ENCODE measurements at places on chromosomes 3 and 15.

- DNase-seq: no peak
These were observed 8.3 kb upstream of the TOPBP1 start for GRCh38 chr3:133669949-133670524.

DNA sequence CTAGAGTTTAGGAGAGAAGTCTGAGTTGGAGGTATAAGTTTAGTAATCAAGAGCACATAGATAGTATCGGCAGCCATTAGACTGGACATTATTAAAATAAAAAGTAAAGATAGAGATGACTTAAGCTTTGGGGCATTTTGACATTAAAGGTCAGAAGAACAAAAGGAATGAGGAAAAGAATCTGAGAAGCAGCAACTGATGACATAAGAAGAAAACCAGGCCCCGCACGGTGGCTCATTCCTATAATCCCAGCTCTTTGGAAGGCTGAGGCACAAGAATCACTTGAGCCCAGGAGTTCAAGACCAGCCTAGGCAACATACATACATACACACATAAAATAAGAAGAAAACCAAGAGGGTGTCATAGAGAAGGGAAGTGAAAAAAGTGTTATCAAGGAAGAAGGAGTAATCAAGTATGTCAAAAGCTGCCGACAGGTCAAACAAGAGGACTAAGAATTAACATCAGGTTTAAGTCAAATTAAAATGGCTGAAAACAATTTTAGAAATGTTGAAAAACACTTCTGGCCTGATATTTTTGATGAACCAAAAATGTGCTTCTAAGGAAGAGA is 38.9 kb downstream of the ACAP2 start:
- no peak for DNase-seq

DNA sequence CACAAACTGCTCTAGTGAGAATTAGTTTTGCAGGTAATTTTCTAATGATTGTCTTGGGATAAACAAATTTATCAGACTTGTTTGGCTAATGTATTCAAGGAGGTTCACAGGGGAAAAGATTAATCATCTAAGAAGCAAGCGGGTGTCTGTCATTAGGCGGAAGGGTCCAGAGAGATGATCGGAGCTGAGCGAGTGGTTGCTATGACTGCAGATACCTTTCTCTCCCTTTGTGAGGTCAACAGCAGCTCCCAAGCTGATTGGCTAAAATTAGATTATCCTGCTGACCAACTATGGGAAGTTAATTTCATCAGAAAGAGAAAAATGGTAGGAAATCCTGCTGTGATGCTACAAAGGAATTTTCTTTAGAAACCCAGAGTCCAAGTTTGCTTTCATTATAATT is 276.0 kb downstream of the SOX2 start:
- DNase-seq: no peak

DNA sequence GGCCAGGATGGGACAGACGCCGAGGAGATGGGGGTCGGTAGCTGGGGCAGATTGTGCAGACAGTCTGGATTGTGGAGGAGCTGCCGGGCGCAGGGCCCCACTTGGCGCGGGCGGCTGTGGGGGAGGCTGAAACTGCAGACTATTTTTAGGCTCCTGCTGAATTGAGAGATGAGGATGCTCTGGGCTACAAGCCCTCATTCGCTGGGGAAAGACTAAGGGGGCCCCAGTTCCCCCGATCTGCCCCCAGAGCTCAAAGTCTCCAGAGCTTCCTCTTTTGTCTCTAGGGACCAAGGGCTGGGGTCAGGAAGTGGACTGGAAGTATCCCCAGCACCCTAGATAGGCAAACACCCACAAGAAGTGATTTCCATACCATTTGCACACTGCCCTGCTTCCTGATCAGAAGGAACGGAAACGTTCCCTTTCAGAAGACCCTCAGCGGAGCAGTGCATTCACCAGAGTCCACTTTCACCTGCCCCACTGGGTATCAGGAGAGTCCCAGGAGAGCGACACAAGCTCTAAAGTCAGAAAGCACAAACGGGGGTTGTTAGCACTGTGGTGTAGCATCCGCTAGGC is 29.7 kb downstream of the SEMA7A start:
- no peak for DNase-seq

DNA sequence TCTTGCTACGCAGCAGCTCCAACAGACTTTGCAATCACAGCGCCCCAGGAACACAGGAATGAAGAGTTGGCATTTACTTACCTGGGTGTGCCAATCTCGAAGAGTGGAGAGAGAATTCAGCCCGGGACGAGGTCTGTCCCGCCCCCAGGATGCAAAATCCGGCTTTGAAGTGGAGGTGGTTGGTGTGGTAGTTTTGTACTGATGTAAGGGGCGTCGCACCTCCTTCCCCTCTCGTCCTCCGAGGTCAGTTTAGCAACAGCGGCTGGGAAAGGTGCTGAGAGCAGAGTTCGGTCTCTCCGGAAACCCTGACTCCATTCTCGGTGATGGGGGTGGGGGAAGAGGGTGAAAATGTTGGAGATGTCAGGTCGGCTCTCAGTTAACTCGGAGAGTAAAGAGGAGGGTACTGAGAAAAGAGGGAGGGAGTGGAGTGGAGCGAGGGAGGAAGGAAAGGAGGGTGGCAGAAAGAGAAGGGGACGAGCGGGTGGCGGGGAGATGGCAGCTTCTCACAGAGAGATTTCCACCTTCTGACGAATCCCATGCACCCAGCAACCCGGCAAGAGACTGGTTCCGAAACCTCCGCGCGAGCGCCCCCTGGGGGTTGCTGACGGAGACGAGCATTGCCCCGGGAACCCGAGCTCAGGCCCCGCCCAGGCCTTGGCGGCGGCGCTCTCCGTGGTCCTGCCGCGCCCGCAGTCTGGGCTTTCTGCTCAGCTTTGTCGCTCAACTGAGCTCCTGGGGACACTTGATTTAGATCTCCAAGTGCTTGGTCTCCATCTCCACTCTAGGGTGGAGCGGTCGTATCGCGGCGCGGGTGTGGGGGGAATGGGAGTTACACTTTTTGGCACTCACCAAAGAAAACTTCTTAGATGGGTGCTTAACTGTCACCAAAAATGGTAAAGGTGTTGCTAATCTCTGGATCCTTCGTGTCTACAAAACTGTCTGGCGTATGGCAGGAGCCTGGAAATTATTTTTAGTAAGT is at the start of gene CPNE4:
TSS of gene CPNE4 (minus strand) at position 529 of the 979 bp plus-strand sequence.
- peak; percentile 34 for DNase-seq

GRCh38 chr3:85697156-85697555 is 738.4 kb downstream of the CADM2 start:
- no peak for DNase-seq

- DNase-seq: no peak
These were observed 12.0 kb downstream of the VPS8 start for GRCh38 chr3:184823990-184824389.

- DNase-seq: no peak
These were observed 22.7 kb upstream of the ZNF639 start for GRCh38 chr3:179299999-179300613.

DNA sequence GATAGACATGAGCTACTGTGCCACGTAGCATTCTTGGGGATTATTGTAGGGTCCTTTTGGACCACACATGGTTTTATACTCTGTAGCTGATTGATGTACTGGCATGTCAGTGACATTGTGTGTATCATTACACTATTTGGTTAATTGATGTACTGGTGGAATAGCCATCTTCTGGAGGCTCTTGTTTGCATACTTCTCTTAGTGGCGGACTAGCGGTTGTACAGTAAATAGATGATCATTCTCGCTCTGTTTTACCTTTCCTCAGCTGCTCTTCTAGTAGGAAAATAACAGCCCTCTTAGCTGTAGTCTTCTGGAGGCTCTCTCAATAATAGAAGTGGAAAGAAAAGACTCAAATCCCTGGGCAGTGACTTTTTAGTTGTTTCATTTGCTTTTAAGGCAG is 24.8 kb downstream of the IGF1R start:
- DNase-seq: no peak

- DNase-seq: no peak
These were observed 585.9 kb downstream of the OTOL1 start for GRCh38 chr3:162082516-162082915.

DNA sequence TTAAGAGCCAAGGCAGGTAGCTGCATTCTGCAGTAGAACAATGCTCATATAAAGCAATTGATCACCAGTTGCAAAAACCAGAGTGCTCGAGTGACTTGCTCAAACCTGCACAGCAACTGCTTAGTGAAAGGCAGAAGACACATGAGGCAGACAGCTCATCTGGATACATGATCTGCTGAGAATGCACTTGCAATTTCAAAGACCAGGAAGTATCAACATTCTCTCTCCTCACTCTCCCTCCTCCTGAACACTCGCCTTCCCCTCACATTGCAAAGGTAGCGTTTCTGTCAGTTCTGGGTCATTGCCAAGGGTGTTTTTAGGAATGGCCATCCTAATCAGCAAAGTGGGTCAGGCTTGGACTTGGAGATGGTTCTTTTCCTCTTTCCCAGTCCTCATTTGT is 61.0 kb downstream of the BFSP2 start:
- no peak for DNase-seq
